ENCODE measurements at places on chromosomes 3 and 15.

DNA sequence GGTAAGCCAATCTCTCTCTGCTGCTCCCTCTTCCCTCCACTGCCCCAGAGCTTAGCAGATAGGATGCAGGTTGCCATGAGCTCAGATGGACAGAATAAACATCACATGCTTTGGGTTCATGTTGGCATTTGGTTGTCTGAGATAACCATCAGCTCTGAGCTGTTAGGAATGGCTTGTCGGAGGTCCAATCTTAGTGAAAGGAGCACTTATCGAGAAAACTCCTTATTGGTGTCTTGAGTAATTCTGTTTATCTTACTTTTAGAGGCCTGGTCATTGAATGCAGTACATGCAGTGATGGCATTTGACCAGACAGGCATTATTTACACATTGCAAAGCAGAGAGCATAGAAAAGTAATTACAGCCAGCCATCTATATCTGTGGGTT is 99.7 kb downstream of the CEMIP start:
- DNase-seq = no peak

DNA sequence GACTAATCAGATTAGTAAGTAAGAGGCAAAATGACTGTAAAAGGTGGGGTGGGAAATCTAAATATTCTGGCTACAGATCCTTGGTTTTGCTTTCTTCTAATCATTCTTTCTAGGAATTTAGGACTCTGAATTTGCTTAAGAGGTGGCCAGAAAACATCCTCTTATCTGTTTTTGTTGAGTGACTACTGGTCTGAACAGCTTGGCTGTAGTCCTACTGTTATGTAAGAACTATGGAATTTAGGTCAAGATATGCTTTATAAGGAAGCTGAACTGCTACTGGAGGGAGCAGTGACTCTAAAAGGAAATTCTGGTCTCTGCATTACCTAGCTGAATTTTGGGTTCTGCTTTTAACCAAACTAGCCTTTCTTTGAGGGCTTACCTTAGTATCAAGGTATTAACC is 33.5 kb upstream of the CSPG5 start:
- no peak for DNase-seq

GRCh38 chr3:134453631-134454030 is 32.2 kb downstream of the ANAPC13 start:
- DNase-seq = no peak

- DNase-seq = no peak
These were observed 406 bp upstream of the RASA2 start for GRCh38 chr3:141486496-141486745.

GRCh38 chr3:150124142-150124541 is 153.4 kb upstream of the PFN2 start:
- DNase-seq = no peak

DNA sequence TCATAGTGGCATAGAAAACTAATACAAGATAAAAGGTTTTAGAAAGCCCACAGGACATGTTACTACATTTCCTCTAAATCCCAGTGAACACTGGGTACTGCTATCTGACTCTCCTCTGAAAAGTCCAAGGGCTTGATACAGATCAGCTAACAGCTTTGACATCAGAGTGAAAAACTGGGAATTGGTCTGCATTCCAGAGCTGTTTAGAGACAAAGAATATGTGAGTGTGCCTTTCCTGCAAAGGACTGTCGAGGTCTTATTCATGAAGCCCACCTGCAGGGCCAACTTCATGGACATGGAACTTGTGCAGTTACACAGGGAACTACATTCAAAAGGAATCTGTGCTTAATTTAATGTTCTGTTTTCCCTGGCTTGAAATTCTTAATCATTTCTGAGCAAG is 5.2 kb upstream of the TMCO5A start:
- DNase-seq = no peak

DNA sequence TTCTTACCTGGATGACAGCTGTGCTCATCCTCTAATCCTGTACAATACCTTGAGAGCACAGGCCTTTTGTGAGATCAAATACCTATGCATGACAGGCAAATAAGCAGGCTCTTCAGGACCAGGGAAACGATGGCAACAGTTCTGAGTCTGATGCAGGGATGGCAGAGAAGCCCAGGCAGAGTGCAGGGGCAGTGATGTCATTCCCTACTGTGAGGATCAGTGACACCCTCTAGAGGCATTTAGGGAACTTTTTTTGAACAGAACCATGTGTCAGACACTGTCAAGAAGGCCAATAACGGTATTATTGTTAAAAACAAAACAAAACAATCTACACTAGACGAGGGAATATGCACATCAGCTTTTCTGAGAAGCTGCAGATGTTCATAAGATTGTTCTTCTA is 314.8 kb upstream of the CTDSPL start:
- no peak for DNase-seq

DNA sequence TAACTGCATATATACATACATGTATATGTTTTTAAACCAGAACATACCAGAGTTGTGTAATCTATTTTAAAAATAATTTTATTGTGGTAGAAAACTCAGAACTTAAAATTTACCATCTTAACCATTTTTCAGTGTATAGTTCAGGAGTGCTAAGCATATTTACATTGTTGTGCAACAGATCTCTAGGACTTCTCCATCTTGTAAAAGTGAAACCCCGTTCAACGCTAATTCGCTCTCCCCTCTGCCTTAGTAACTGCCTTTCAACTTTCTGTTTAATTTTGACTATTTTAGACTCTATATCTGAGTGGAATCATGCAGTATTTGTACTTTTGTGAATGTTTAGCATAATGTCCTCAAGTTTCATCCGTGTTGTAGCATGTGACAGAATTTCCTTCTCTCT is 51.8 kb upstream of the SSR3 start:
- no peak for DNase-seq

DNA sequence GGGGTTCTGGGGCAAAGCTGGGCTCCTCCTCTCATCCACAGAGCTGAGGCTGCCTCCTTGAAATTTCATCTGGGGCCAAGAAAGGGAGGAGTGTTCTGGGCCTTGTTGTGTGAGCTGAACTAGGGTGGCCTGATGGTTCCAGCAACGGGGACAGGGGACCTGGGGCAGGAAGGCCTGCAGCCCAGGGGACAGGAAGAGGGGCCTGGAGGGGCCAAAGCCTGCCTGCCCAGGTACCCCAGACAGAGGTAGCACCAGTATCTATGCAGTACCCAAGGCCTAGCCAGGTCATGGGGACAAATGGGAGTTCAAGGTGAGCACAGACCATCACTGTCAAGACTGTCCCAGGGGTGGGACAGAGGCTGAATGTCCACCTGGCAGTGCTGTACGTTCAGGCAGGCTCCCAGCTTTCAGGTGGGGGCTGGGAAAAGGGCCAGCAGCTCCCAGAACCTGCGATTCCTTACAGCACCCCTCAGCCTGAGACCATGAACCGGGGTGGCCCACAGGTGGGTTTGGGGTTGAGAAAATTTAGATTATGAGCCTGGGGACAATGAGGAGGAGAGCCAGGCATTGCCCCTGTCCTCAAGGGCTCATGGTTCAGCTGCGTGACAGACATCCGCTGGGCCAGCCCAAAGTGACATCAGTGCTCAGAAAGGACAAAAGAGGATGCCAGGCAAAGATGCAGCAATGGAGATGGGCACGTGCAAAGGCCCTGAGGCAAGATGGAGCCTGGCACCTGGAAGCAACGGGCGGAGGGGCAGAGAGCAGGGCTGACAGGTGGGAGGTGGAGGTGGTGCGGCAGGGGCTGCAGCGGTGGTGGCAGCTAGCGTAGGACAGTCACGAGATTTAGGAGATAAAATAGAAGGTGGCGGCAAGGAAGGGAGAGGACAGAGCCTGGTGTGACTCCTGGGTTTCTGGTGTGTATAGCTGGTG is 28.0 kb downstream of the PSTPIP1 start:
- DNase-seq = no peak

DNA sequence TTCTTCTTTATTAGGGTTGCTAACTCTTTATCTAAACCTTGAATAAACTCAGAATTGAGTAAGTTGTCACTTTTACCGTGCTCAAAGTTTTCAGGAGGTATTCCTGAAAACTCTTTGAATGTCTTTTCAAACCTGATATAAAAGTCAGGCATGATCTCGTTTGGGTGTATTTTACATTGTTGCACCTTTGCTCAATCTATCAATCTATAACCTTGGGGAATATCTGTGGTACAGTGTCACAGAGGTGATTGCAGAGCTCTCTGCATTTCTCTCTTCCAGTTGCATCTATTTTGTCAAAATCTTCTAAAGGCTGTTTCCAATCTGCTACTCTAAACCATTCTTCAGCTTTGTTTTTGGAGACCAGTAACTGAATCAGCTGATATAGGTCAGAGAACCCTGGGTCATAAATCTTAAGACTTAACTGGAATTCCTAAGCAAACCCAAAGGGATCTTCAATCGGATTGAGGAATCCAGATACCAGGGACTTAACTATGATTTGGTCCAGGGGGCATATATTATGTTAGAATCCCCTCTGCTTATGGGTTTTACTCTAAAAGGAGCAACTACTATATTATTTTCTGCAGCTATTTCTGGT is 35.6 kb upstream of the AP4E1 start:
- DNase-seq = no peak

- no peak for DNase-seq
These were observed 62.8 kb downstream of the ITGB5 start for GRCh38 chr3:124824286-124824915.

DNA sequence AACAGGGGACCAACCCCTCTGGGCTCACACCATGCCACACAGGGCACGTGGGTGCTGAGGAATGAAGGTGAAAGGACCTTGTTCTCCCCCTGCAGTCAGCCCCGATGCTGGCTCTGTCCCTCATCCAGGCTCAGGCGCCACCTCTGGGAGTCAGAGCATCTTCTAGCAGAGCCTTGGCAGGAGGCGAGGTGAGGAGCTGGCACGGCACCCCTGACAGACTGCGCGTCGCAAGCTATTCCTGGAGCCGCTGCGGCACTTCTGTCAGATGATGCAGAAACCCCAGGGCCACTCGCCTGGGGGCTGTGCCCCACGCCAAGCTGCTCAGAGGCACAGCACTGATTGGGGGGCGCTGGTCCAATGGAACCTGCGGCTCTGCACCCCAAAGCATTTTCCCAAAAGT is 62.0 kb downstream of the MGLL start:
- DNase-seq = no peak

DNA sequence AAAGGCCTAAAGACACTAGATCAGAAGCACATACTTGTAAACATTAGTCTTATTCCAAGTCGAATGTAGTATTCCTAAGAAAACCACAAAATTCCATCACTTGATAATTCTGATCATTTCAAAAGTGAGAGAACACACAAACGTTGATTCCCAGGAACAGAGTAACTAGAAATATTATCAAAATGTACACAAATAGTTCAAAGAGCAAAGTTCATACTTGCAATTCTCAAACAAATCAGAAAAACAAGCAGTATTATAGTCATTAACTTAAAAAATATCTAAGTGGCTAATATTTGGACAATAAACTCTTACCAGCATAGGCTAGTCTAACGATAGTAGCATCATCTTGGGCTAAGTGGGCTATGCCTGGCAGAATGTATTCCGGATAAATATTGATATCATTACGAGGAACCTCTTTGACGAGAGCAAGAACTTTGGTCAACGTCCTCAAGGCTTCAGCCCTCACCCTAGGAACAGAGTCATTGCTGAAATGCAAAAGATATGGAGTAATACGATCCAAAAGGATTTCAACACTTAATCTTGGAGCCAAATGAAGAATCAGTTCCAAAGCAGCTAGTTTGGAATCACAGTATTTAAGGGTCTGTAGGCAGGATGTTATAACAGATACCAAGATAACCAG is 13.3 kb downstream of the PIK3R4 start:
- no peak for DNase-seq

DNA sequence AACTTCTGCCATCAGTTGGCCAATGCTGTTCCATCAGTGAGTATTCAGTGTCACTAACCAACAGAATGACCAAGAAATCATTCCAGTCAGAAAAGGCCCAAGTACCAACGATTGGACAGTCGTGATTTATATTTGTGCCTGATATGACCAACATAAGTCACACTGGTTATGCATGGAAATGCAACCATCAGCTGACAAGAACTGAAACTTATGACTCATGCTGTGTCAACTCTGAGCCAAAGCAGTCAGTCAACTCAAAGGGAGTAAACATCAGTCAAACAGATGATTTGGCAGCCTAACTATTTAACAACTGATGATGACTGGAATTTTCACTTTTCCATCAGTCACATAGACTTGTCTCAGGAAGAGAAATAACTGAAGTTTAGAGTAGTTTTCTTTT is 142.4 kb downstream of the ANXA2 start:
- DNase-seq = no peak

- no peak for DNase-seq
These were observed 36.4 kb upstream of the SLCO2A1 start for GRCh38 chr3:134066158-134066541.

DNA sequence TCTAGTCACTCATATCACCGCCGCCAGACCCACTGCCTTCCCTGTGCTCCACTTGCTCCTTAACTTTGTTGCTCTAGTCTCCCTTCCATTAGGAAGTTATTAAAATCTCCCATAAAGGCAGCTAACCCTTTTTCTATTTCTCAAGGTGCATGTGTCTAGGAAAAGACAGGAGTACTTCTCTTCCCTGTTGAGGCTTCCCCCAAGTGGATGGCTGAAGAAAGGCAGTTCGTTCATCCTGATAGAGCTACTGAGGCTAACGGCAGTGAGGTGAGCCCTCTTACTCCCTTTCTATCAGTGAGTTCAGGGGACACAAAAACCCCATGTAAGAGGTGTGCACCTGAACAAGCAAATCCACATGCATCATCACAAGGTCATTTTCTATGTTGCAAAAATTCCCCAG is 397.8 kb downstream of the IGSF11 start:
- DNase-seq = no peak

DNA sequence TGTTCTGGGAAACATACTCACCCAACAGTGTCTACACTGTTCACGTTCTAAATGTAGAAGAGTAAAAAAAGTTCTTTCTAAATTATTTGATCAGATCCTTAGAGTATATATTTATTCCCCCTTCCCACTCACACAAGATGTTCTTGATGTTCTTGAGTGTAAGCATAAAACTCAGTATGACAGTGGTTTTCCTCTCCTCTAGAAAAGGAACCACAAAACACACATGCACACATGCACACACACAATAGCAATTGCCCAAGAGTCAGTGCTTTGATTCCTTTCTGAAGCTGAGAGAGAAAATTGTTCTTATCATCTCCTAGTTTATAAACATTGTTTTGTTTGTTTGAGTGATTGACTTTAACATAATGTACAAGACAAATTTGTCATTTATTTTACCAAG is 123.2 kb upstream of the PHLDB2 start:
- DNase-seq = no peak

All from GM18507 (cell line).